NCI-H774 (cell line): ENCODE measurements at places on chromosomes 7 and 10.

GRCh38 chr7:12211054-12211710 is at the start of gene TMEM106B:
TSS of gene TMEM106B (plus strand) at chr7:12211294. CDS start at chr7:12214811, 3,517 bp downstream.
- DNase-seq, result peak; percentile 94

- DNase-seq, result no peak
Observed at GRCh38 chr10:7941576-7941975, 112.9 kb upstream of the GATA3 start.

- DNase-seq, result no peak
Observed at GRCh38 chr7:133789974-133790373, 337.2 kb upstream of the LRGUK start.

DNA sequence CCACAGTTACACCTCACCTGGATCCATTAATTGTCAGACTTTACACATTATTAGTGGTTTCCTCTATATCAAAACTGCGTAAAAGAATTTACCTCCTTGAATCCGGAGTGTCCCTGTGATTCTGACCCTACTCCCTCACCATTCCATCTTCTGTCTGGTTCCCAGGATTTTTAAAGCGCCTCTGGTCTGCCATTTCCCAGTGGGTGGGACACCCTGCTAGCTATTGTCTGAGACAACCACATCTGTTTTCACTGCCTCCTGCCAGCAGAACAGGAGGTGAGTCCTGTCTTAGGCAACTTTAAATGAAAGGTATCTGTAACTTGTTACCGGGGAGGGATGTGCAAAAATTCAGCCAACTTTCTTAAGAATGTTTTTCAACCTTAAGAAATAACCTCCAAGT is 2.3 kb downstream of the MACROH2A2 start:
- DNase-seq, result no peak

- DNase-seq, result no peak
Observed at GRCh38 chr10:88850712-88851111, 932 bp downstream of the ANKRD22 start.

- DNase-seq, result no peak
Observed at GRCh38 chr10:7649673-7650300, 17.0 kb downstream of the ITIH5 start.

- no peak for DNase-seq
Observed at GRCh38 chr10:78413076-78414055, 379.7 kb downstream of the RPS24 start.
